ENCODE measurements at places on chromosomes 7 and 10. TPM values are rescaled to one million over a fixed set of nuclear protein-coding genes. Genes with fewer than 3 reads are reported as not detected.

Gene CFAP43
- 0.66 TPM for polyA plus RNA-seq

Gene SEMA3E
- 13.3 TPM for polyA plus RNA-seq

Gene SYCE1
- 0.33 TPM for polyA plus RNA-seq

Gene CEP55
- polyA plus RNA-seq: 5.4 TPM

Gene AZGP1
- polyA plus RNA-seq: 44.3 TPM

Gene PLPP4
- 10.8 TPM for polyA plus RNA-seq

Gene LRRD1
- not detected for polyA plus RNA-seq

Gene SPDYE11
- 0.45 TPM for polyA plus RNA-seq

Gene PKD1L1
- polyA plus RNA-seq: 0.07 TPM

Gene EZH2
- 11.7 TPM for polyA plus RNA-seq

Gene ANKRD61
- polyA plus RNA-seq: 0.81 TPM

All from hepatocyte (in vitro differentiated cells).